Caudate nucleus (tissue), 63 donors: ENCODE measurements at places on chromosomes 7 and 10.

DNA sequence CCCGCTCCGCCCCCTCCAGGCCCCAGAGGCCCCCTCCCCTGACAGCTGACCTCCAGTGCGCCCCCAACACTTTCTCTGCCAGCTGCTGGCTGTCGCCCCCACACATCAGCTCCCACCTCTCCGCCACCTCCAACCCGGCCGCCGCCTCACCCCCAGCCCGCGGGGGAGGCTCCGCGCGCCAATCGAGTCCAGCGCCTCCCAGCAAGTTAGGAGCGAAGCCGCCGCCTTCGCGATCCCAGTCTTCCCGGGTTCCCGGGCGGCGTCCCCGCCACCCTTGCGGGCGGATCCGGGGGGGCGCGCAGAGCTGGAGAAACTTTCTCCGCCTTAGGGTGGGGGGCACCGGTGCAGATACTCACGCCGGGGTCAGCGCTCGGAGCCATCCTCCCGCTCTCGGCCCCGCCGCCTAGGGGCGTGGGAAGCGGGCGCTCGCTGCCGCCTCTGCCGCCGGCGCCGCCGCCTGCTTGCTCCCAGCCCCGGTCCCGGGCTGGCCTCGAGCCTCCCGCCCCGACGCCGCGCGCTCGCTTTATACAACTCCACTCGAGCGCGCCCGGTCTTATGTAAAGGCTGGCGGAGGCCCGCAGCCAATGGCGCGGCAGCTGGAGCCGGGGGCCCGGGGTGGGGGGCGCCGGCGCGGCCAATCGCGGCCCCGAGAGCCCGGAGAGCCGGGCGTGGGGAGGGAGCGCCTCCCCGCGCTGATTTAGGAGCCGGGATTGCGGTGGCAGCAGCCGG is at the start of gene CRTAC1:
TSS of gene CRTAC1 (minus strand) at position 529 of the 729 bp plus-strand sequence. CDS start at position 380, 149 bp downstream.
- DNase-seq, result peak; percentile 63

- DNase-seq, result no peak
Measured at GRCh38 chr10:132664407-132664806, 121.5 kb downstream of the NKX6-2 start.

DNA sequence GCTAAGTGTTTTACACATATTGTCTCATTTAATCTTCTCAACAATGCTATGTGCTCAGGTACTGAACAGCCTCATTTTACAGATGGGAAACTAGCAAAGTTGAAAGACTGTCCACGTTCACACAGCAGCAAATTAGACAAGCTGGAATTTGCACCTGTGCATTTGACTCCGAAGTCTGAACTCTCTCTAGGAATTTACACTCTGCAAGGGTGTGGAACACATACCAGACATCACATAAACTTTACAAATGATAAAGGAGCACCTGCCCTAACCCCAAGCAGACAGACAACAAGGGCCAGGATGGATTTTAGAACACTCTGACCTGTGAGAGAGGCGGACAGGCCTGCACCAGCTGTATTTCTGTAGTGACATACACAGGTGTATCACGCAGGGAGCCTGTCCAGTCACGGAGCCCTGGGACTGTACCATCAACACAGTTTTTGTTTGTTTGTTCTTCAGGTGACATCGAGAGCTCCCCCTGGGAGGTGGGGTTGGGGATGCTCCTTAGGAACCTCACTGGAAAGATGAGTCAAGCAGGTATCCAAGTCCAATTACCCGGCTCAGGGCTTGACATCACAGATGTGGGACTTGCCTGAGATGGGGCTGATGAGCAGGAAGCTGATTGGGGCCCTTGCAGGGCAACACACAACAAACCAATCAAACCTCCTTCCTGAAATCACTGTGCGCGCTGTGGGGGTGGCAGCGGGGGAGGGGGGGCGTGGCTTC is 31.0 kb downstream of the MKI67 start:
- DNase-seq, result no peak

GRCh38 chr10:77428691-77429395 is 208.8 kb downstream of the KCNMA1 start:
- no peak for DNase-seq

GRCh38 chr7:44066494-44067063 is 1.2 kb upstream of the PGAM2 start:
- DNase-seq, result no peak

DNA sequence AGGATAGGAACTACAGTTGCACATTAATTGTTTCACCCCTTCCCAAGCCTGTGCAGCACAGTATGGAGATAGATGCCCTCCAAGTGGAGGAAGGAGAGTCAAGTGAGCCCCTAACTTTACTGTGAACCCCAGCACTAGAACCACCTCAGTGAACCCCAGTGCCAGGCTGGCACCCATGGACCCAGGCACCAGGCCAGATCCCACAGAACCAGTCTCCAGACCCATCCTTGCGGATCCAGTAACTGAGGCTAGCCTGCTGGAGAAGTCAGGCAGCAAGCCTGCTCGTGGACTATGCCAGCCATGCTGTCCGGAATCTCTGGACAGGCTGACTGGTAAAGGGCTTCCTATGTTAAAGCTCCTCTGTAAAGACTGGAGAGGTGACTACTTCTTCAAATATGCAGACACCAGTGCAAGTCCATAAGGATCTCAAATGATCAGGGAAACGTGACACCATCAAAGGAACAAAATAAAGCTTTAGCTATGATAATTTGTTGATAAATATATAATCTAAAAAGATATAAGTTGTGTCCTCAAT is 27.7 kb downstream of the SHOC2 start:
- no peak for DNase-seq

GRCh38 chr7:80500325-80500724 is 11.5 kb downstream of the GNAT3 start:
- DNase-seq, result no peak

DNA sequence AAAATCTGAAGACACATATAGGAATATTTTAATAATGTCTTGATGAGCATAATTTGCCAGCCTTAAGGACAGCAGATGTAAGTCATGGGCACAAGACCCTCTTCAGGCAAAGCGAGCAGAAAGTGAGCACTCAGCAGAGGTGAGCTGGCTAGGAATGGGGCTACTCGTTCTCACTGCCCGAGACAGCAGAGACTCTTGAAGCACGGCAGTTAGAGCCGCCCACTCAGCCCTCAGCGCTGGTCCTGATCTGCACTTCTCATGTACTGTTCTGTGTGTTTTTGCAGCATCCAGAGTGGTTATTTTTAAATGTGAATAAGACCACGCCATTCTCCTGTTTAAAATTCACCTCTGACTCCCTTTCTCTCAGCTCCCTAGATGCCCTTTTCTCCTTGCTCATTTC is 65.3 kb downstream of the GFRA1 start:
- DNase-seq, result no peak

DNA sequence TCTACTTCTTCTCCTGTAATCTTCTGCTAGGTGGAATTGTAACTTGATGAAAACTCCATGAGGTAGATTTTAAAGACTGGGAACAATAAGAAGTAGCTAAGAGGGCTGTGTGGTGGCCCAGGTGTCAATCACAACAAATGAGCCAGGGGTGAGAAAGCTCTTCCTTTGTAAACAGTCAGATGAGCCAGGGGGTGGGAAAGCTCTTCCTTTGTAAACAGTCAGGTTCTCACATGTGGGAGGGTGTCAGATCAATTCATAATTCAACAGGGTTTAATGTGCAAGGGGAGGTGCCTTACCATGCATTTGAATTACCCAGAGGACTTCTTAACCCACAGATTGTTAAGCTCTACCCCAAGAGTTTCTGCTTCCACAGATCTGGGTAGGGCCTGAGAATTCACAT is 312.4 kb upstream of the AUTS2 start:
- no peak for DNase-seq

DNA sequence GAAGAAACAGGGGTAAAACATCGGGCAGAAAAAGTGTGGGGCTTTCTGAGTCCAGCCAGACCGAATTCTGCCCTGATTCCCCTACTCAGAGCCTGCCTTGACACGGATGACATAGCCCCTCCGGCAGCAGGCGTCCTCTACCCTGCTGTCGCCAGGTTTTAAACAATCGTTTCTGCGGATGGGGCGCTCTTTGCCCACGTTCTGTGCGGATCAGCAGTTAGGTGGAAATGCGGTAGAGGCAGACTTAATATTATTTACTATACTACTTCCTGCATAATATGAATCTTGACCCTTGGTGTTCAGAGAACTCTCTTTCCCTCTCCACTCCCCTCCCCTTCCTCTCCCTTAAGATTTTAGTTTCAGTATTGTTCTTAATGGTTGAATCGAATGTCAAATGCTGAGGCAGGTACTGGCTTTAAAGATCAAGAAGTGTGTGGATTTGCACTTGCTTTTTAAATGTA is 2.4 kb downstream of the GATA3 start:
- DNase-seq, result no peak

DNA sequence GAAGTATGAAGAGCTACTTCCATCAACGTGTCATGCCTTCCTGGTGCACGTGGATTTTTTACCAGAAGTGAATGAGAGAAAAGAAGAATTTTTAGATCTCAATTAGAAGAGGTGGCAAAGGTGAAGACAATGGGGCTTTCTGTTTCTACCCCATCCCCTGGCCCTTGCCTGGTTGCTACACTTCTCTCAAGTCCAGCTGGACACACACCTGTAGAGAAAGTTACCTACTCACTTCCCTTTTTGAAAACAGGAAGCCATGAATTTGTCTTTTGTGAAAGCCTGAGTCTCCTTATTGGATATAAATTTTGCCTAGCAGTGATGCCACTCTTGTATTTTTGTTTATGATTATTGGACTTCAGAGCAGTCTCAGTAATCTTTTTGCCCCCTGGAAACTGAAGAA is 142.9 kb upstream of the AKR1E2 start:
- DNase-seq, result no peak

DNA sequence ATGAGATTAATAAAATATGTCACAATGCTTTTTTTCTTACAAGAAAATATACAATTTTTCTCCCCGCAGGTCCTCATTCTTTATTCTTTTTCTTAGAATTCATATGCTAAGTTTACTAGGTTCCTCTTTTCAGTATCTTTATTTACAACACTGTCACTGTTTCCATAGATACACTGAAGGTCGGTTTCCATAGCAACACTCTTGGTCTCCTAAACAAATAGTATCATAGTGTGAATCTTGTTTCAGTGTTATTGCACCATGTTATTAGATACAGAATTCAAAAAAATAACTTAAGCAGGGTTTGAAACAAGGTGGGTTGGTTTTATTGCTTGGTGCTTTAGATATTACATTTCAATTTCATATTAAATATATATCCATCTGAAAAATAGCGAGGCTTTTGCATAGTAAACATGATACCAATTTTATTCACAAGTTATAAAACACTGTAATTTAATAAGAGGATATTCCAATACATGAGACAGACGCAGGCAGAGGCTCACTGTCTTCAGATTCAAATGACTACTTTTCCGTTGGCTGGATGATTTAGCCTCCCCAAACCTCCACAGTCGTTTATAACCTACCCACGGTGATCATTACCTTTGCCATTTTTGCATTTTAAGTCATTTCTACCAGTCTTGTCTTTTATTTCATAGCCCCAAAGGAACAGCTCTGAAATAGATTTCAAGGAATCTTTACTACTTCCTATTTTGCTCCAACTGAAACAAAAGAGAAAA is 88.9 kb upstream of the KLF6 start:
- no peak for DNase-seq

GRCh38 chr7:133207687-133208086 is 45.2 kb upstream of the EXOC4 start:
- no peak for DNase-seq

- DNase-seq, result no peak
Measured at GRCh38 chr7:111132833-111133232, 41.9 kb downstream of the LRRN3 start.

- no peak for DNase-seq
Measured at GRCh38 chr7:34026481-34027190, 121.3 kb downstream of the BMPER start.

DNA sequence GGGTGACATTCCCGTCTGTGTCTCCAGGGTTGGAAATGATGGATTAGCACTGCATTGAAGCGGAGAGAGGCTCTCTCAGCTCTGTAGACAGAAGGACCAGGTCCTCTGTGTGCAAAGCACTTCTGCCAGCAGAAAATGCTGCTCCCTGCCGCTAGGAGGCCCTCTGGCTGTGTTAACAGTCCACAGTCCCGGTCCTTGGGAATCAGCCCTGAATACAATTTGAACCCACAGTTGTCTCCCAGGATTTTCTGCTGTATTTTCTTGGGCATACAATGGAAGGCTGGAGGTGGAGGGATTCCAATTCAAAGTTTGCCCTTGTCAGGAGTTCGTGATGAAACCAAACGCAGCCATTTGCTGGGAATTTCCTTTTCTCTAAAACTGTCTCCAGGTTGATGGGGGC is 205.2 kb downstream of the GLRX3 start:
- DNase-seq, result no peak

- DNase-seq, result no peak
Measured at GRCh38 chr7:87356448-87356847, 11.0 kb downstream of the CROT start.

- DNase-seq, result peak; percentile 13
Measured at GRCh38 chr7:71290452-71290851, 158.5 kb downstream of the GALNT17 start.

DNA sequence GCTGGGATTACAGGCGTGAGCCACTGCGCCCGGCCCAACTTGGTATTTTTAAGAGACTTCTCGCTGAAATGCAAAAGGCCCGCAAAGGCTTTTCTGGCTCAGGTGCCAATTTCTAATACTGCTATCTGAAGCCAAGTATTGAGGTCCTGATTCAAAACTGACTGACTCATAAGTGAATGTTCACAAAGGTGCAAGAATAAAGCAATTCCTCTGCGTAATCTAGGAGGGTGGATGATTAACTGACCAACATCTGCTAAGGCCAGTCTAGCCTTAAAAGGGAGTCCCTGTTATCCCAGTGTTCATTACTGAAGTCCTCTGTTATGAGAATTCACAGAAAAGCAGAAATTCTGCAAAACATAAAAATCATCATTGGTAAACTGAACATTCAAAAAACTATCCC is 111.4 kb downstream of the SRPK2 start:
- DNase-seq, result no peak

DNA sequence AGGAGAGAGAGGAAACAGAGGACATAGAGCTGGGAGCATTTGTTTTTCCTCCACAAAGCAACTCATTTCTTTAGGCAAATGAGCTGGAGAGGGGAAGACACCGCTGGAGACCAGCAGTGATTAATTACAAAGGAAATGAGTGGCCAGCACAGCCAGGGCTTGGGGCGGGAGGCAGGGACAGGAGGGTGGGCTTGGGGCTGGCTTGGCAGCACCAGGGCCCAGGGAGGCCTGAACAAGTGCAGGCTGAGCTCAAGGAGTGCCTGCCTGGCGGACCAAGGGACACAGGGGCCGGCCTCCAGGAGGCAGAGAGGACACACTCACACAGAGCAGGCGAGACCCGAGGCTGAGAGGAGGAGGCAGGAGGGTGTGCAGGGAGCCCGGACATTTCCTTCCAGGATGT is 149.0 kb upstream of the UNC5B start:
- no peak for DNase-seq

GRCh38 chr10:97689559-97690020 is 2.5 kb upstream of the AVPI1 start:
- no peak for DNase-seq

GRCh38 chr7:152984421-152984820 is 224.9 kb downstream of the ACTR3B start:
- no peak for DNase-seq

- no peak for DNase-seq
Measured at GRCh38 chr7:132548489-132549078, 27.7 kb downstream of the PLXNA4 start.

DNA sequence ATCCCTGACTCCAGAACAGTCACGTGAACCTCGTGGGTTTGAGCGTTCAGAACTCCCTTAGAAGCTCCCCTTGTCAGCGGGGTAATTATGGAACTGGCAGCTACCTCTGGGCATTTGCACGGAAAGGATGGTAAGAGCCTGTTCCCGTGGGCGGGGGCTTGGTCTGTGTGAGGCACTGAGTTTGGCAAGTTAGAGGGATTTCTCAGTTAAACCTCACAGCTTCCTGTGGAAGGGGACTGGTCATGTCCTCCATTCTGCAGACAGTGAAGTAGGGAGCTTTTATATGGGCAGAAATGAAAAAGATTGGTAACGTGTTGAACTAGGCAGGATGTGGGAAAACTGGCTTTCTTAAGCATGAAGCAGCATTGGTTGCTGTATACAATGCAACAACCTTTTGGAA is 16.0 kb downstream of the PALD1 start:
- DNase-seq, result no peak
